ENCODE measurements at places on chromosomes 7 and 10.
A peak's percentile ranks its signal among the peaks of the same experiment; 100 is the strongest.

DNA sequence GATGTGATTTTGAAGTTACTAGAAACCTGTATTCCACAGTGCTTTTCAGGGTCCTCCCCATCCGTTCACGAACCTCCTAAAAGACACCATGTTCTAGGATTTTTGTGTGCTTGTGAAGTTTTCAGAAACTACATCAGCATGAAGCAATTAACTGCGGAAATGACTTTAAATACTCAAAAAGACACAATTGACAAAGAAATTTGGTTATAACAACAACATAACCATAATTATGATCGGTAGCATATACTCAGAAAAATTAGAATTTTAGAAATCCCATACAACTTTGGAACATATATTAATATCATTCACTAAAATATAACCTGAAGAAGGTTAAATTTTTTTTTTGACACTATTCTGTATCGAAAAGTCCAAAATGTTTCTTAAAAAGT, 43.8 kb upstream of the FAM20C start:
- no peak for DNase-seq

DNA sequence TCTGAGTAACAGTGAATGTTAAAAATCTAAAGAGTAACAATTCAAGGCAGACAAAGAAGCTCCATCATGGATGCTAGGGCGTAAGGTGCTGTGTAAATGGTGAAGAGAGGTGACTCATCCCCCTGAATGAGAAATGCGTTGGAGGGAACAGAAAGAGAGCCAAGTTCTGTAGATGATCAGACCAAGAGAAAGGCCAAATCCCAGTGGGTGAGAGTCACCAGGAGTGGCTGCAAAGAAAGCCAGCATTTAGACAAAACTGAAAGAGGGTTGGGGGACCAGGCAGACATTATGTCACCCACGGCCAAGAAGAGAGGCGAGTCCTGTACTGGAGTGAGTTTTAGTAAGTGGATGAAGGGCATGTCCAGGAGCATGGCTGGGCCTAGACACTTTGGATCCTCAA, 153.1 kb downstream of the TRIL start:
- peak; percentile 98 for DNase-seq

GRCh38 chr7:159127691-159128642, 16.7 kb downstream of the VIPR2 start:
- DNase-seq: no peak

DNA sequence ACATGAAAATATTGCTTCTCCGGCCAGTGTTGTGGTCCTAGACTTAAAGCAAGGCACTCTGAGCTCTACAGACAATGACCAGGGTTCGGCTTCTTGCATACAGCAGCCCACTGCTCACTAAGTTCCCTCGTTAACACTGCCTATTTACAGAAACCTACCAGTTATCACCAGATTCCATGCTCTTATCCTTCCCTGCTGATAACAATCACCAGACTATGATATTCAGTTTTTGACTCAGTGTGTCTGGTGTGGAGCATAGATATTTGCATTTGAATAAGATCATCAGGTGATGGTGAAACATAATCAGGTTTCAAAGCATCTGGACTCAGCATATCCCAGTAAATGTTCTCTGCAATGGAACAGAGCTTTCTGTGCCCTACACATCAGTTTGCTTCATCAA, 182.3 kb downstream of the SNX13 start:
- no peak for DNase-seq

DNA sequence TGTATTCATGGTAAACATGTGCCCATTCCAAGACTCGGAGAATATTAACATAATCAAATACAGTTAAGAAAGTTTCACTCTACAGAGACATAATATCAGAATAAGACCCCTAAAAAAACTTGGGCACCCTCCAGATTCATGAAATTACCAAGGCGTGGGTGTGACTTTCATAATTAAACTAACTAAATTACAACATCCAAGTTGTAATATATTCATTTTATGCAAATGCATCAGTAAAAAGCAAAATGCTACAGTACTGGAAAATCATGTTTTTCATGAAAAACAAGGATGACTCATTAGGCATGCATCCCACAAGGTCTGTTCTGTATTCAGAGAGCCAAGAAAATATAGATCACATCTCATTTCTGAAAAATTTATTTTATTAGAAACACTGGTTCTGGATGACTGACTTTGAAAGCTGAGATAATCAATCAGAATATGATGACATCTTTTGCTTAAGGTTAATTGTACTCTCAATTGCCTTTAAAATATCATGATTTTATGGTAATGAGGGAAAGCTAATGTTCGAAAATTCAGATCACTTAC, 248.8 kb upstream of the SMIM30 start:
- peak; percentile 16 for DNase-seq

- peak; percentile 86 for DNase-seq
Observed at GRCh38 chr7:137961200-137962177, 40.4 kb downstream of the CREB3L2 start.

DNA sequence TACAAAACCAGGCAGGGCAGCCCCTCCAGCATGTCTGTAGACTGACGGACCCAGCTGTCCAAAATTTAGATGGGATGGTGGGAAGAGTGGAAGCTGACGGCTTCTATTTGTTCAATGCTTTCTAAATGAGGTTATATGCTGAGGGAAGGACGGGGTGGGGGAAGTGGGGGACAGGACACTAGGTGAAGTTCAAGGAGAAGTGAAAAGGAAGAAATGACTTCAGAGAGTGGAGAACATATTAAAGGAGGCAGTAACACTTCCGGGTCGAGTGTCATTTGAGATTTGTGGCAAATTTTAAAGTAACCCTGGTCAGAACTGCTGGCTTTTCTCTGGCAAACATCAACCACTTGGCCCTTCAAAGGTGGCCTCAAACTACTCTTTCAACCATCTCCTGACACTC, 9.4 kb downstream of the PIP4K2A start:
- DNase-seq: no peak

- peak; percentile 75 for DNase-seq
Observed at GRCh38 chr10:132974886-132975830, 32.8 kb upstream of the CFAP46 start.

GRCh38 chr10:4352414-4352961, 473.5 kb upstream of the AKR1E2 start:
- peak; percentile 50 for DNase-seq

- DNase-seq: no peak
Observed at GRCh38 chr10:130717083-130717482, 580.9 kb downstream of the GLRX3 start.

GRCh38 chr10:79224263-79224949, 122.9 kb upstream of the PPIF start:
- DNase-seq: no peak

DNA sequence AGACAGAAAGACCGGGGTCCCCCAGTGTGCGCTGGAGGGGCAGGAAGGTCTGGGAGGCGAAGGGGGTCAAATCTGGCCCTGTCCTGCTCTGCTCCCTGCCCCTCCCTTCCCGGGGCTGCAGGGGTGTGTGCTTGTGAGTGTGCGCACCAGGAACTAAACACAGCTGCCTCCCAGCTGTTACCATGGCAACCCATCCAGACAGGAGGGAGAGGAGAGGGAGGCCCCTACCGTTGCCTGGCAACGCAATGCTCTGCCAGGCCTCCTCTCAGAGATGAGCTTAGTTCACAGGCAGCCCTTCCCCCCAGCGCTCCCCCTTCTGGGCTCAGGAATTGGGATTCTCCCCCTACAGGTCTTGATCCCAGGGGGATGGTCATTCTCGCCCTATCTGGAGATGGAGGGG, 6.1 kb downstream of the NYAP1 start:
- peak; percentile 85 for DNase-seq

DNA sequence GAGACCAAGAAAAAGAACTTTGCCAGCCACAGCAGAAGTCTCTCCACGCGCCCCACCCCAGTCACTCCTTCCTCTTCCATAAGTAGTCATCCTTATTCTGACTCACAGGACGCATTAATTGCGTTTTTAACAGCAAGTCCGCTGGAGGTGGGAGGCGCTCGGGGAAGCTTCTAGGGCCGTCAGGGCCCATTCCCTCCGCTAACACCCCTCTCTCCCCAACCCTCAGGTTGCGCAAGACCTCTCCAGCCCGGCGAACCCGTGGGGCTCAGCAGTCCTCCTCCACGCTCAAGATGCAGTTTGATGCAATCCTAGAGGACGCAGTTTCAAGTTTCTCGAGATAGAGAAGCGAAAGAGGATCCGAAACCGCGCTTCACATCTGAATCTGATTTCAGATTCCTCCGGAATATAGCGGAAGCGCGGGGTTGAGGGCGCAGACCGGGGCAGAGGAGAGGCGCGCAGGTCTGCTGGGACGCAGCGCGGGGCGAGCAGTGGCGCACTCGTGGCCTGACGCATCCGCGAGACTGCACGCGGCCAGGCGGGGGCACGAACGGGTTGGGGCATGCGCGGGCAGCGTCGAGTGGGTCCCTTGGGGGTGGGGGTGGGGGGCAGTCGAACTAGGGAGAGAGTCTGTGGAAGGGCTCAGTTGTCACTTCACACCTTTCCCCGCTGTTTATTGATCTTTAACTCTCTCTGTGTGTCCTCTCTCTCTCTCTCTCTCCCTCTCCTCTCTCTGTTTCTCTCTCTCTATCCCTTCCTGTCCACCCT, 37.8 kb upstream of the PSAP start:
- DNase-seq: peak; percentile 92

DNA sequence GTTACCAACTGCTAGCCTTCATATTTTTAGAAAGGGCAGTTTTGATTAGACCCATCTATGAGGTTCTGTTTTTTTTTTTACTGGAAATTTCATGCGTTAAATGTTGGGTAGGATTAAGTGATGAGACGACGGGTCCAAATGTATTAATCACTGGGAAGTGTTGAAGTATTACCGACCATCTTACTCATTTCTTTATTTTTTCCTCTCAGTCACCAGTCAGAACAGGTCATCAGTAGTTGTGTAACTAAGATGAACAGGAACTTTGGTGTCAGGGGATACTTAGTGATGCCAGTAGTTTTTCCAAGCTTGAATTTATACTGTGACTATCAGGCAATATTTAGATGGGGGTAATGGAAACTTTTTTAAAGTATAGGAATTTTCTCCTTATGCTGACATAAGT, 14.2 kb downstream of the TFAM start:
- peak; percentile 84 for DNase-seq

GRCh38 chr7:17558135-17558534, 259.7 kb downstream of the AHR start:
- DNase-seq: peak; percentile 35

DNA sequence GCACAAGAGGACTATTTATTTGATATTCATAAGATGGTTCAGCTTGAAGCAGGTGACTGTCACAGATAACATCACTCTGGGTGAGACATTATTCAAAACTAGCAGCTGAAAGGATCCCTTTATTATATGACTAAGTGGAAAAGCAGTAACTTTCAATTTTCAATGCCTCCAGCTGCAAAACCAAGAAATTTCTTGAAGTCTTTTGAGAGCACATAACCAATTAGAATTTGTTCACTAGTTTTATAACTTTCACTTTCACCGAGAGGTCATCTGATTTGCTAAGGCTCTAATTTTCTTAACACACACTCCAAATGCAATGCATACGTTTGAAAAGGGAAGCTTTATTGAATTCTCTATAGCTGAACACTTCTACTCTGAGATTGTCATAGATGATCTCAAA, 88.6 kb upstream of the KLF14 start:
- peak; percentile 44 for DNase-seq

GRCh38 chr7:98922392-98923187, 44.3 kb downstream of the TRRAP start:
- peak; percentile 39 for DNase-seq

DNA sequence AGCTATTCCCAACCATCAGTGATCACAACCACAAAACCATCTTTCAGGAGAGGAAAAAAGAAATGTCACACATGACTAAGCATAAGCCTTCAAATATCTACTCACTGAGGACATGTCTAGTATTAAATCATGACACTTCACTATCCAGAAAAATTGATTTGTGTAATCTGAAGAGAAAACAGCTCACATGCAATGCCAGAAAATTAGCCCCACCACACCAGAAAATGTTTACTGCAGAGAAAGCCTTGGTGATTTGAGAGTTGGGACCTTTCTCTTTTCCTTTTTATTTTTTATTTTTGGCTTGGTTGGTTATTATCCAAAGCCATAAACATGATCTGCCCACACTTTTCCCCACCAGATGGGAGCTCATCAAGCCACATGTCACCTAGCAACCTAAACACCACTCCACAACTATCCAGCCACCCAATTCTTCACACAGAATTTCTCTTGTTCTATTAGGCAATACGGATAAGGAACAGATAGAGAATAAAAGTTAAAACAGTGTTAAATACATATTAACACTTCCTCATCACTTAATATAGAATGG, 3.1 kb downstream of the PARD3 start:
- DNase-seq: peak; percentile 50

DNA sequence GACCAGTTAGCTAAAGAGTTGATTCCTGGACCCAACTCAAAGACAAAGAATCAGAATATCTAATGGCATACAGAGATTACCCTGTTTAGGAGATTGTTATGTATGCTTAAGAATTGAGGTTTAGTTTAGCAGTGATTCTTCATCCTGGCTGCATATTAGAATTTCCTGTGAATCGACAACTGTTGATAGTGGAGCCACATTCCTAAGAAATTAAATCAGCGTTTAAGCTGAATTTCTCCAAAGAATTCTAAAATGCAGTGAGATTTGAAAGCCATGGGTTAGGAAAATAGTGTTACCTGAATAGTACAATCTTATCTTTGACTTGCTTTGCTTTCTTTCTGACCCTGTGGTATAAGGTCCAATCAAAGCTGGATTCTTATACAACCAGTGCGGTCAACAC, 16.4 kb upstream of the FERD3L start:
- DNase-seq: peak; percentile 11

GRCh38 chr7:100575746-100576383, 2.2 kb upstream of the SAP25 start:
- no peak for DNase-seq

DNA sequence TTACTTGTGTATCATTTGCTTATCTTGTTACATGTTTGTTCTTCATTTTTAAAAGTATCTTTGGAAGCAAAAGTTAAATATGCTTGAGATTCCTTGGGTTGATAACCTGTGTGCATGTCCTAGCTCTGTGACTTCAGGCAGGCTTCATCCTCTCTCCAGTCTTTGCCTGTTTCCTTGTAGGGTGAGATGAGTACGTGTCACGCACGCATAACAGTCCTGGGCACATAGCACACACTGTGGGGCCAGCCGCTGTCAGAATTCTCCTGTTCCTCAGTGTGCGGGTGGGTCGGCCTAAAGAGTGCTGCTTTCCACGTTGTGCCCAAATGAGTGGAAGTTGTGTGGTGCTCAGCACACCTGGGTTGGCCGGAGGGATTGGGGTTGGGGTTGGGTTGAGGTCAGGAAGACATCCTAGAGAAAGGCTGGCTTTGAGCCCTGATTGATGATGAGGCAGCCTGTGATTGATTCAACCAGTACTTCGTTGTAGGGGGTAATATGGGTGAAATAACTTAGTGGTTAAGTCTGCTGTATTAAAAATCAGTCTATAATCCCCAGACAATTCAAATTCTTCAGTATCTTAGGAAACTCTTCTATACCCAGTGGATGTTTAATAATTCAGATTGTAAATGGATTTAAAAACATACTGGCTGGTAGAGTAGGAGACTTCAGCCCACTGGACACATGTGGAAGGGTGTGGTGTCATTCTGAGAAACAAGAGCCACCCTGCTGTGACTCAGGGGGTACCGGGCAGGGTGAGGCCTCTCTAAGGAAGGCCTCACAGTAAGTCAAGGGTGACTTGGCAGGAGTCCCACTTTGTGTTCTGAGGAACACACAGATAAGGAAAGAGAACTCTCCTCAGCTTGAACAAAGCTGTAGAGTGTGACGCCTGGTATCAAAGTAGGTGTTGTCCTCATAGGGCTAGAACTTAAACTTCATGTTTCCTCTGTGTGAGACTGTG, 54.8 kb downstream of the DAGLB start:
- DNase-seq: peak; percentile 90

Data from GM23248 (cell line).